Mammary epithelial cell (primary cell): ENCODE measurements at places on chromosomes 12 and 14. TPM values are rescaled to one million over a fixed set of nuclear protein-coding genes. Genes with fewer than 3 reads are reported as not detected.

PTGES3 gene
- total RNA-seq, result 63.5 TPM

IQSEC3 gene
- total RNA-seq, result not detected

GDF3 gene
- total RNA-seq, result not detected

ELK3 gene
- total RNA-seq, result 60.4 and 95.1 TPM in 2 replicates

ASCL1 gene
- not detected in 2 replicates for total RNA-seq

LHX5 gene
- total RNA-seq, result 0.67 TPM

P2RX2 gene
- not detected in 2 replicates for total RNA-seq

RNF31 gene
- total RNA-seq, result 35.3 TPM

COCH gene
- not detected in 2 replicates for total RNA-seq

VRTN gene
- total RNA-seq, result not detected

RERG gene
- 0.17 TPM for total RNA-seq

AMN gene
- total RNA-seq, result not detected

ACACB gene
- total RNA-seq, result 1.9 and 6.0 TPM in 2 replicates

TSHR gene
- total RNA-seq, result not detected in 2 replicates

OR10G3 gene
- total RNA-seq, result not detected in 2 replicates

LRFN5 gene
- not detected in 2 replicates for total RNA-seq

DGKA gene
- total RNA-seq, result 378 and 574 TPM in 2 replicates

ADCY4 gene
- 0.21 TPM in 1 of 2 replicates, not detected in the other for total RNA-seq

TAS2R7 gene
- 0.33 TPM for total RNA-seq

PYGL gene
- total RNA-seq, result 70.3 and 102 TPM in 2 replicates

NID2 gene
- total RNA-seq, result 1.4 and 4.8 TPM in 2 replicates

NPAS3 gene
- not detected in 2 replicates for total RNA-seq
